ENCODE measurements at places on chromosomes 1 and 21. TPM values are rescaled to one million over a fixed set of nuclear protein-coding genes. Genes with fewer than 3 reads are reported as not detected.

DNA sequence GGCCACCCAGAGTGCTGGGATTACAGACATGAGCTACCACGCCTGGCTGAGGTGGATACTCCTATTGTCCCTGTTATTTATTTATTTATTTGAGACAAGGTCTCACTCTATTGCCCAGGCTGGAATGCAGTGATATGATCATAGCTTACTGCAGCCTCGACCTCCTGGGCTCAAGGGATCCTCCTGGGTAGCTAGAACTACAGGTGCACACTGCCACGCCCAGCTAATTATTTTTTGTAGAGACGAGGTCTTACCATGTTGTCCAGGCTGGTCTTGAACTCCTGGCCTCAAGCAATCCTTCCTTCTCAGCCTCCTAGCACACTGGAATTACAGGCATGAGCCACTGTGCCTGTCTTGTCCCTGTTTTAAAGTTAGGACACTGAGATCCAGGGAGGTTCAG lies 5.2 kb downstream of the LDLRAP1 start:
- H3K36me3 ChIP-seq, result no peaks in the 10 kb centered on the region
- H3K27ac ChIP-seq, result no peak overlapping the region
- H3K4me1 ChIP-seq, result peaks cover 87% of the 10 kb centered on the region
- ATAC-seq, result no peak
- H3K27me3 ChIP-seq, result no peaks in the 10 kb centered on the region
- H3K4me3 ChIP-seq, result no peak overlapping the region

The SLAMF8 gene
- 4.3 TPM for total RNA-seq

DNA sequence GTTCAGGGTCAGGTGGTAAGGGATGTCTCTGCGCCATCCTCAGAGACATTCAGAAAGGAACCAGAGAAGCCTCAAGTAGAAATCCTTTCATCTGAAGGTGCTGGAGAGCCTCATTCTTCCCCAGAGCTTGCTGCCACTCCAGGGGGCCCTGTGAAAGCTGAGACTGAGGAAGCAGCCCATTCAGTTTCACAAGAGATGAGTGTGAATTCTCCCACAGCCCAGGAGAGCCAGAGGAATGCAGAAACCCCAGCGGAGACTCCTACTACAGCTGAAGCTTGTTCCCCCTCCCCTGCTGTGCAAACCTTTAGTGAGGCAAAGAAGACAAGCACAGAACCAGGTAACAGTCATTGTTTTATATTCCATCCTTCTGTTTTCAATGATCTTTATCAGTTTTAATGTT lies 38.7 kb downstream of the ZBTB40 start:
- H3K27ac ChIP-seq, result no peak overlapping the region
- no peaks in the 10 kb centered on the region for H3K27me3 ChIP-seq
- no peaks in the 10 kb centered on the region for H3K4me1 ChIP-seq
- no peak overlapping the region for H3K4me3 ChIP-seq

The FCGR3A gene
- 16.2 TPM for total RNA-seq

GRCh38 chr21:15151385-15152103 lies 86.7 kb upstream of the NRIP1 start:
- no peaks in the 10 kb centered on the region for H3K36me3 ChIP-seq
- H3K4me1 ChIP-seq, result no peaks in the 10 kb centered on the region
- H3K4me3 ChIP-seq, result no peak overlapping the region
- ATAC-seq, result no peak
- H3K27ac ChIP-seq, result no peak overlapping the region
- no peaks in the 10 kb centered on the region for H3K27me3 ChIP-seq

The DENND2D gene
- total RNA-seq, result 1.4 TPM

GRCh38 chr1:55632906-55633305 lies 417.7 kb upstream of the USP24 start:
- no peak for ATAC-seq
- no peak overlapping the region for H3K4me3 ChIP-seq
- no peaks in the 10 kb centered on the region for H3K36me3 ChIP-seq
- H3K27me3 ChIP-seq, result no peaks in the 10 kb centered on the region
- peaks cover 12% of the 10 kb centered on the region for H3K4me1 ChIP-seq
- H3K27ac ChIP-seq, result peak overlapping the region; percentile 64

DNA sequence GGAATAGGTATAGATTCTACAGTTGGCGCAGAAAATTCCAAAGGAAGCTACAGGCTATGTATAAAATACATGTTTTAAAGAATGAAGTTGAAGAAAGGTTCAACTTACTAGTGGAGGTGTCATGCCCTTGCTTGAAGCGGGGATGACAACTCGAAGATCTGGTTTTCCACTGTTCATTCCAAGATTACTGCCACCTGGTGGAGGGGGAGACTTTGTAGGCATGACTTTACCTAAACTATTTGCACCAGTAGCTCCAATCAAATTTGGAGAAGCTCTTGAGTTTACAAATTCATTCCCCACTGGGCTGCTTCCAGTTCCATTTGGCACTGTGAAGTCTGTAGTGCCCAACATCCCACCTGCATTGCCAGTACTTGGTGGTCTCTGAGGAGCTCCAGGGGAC lies 81.7 kb downstream of the AXDND1 start:
- no peak overlapping the region for H3K4me3 ChIP-seq
- no peaks in the 10 kb centered on the region for H3K27me3 ChIP-seq
- no peaks in the 10 kb centered on the region for H3K4me1 ChIP-seq
- no peaks in the 10 kb centered on the region for H3K36me3 ChIP-seq
- no peak overlapping the region for H3K27ac ChIP-seq

DNA sequence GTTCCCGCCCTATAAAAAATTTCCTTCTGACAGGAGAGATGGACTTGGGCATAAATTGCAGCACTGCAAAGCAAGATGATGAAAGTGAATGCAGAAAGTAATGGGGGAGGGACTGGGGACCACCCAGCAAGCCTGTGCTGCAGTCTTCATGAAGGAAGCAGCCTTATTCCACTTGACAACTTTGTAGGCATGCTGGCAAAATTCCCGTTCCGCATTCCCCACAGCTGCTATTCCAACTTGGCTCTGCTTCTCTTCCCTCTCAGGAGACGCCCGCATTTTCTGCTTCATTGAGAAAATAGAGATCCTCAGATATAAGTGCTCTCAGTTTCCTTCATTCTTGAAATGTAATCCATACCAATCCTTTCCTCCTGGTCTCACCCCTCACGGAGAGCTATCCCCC lies 2.4 kb downstream of the HMGB4 start:
- no peak overlapping the region for H3K27ac ChIP-seq
- no peaks in the 10 kb centered on the region for H3K36me3 ChIP-seq
- H3K4me3 ChIP-seq, result no peak overlapping the region
- no peak for ATAC-seq
- peaks cover 34% of the 10 kb centered on the region for H3K27me3 ChIP-seq

DNA sequence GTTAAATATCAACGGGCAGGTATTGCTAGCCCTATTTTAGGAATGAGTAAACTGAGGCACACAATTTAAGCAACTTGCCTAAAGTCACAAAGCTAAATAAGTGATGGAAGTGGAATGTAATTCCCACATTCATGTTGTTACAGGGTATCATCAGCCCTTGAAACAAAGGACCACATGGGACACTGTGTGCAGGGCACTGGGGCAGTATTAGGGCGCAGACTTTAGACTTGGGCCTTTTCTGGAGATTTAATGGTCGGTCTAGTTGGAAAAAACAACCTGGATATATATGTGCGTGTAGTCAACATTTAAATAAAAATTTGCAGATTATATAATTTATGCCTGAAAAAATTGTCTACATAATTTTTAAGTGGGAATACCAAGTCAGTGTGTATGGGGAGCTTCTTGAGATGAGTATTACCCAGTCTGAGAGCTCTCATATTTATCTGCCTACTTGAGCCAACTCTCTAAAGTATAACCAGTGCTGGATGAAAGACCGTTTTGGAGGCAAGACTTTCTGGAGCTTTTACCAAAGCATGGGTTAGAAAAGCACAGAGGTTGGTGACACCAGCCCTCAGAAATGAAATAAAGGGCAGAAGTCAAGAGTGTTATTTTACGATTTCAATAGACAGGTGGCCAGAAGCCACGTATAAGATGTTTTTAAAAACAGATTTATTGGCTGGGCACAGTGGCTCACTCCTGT lies 1.6 kb downstream of the KDM1A start:
- peak overlapping the region; percentile 85 for H3K4me3 ChIP-seq
- no peak for ATAC-seq
- peaks cover 2% of the 10 kb centered on the region for H3K4me1 ChIP-seq
- H3K27ac ChIP-seq, result peak overlapping the region; percentile 95
- no peaks in the 10 kb centered on the region for H3K27me3 ChIP-seq

GRCh38 chr1:180382326-180383115 lies 119.9 kb downstream of the ACBD6 start:
- H3K4me1 ChIP-seq, result no peaks in the 10 kb centered on the region
- no peak overlapping the region for H3K27ac ChIP-seq
- no peaks in the 10 kb centered on the region for H3K27me3 ChIP-seq
- H3K36me3 ChIP-seq, result no peaks in the 10 kb centered on the region
- no peak for ATAC-seq
- H3K4me3 ChIP-seq, result no peak overlapping the region

The PI4KB gene
- 95.0 TPM for total RNA-seq

DNA sequence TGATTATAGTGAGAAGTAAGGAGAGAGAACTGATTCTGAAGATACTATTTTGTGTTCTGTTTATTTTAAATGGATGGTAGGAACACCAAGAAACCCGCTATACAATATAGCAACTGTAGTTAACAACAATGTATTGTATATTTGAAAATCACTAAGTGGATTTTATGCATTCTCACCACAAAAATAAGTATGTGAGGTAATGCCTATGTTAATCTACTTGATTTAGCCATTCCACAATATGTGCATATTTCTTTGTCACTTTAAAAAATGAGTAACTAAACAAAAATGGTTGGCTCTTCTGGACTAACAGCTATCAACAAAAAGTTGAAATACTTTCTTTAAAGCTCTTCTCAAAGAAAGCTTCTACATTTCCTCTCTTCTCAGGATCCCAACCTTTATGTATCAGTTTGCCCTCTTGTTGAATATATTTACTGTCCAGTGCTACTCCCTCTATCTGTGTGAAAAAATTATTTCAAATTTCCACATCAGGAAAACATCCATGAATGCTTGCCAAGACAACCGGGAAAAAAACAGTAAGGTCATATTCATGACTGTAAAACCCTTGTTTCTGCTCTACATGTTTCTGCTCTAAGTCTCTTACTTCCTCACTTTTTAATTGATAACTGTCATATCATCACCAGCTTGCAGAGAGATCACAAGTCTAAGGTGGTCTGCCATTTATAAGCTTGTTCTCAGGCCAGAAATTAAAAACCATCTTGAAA lies 27.0 kb downstream of the CLCA4 start:
- H3K27me3 ChIP-seq, result no peaks in the 10 kb centered on the region
- no peak overlapping the region for H3K27ac ChIP-seq
- H3K4me3 ChIP-seq, result no peak overlapping the region
- no peaks in the 10 kb centered on the region for H3K36me3 ChIP-seq
- no peaks in the 10 kb centered on the region for H3K4me1 ChIP-seq
- ATAC-seq, result no peak

DNA sequence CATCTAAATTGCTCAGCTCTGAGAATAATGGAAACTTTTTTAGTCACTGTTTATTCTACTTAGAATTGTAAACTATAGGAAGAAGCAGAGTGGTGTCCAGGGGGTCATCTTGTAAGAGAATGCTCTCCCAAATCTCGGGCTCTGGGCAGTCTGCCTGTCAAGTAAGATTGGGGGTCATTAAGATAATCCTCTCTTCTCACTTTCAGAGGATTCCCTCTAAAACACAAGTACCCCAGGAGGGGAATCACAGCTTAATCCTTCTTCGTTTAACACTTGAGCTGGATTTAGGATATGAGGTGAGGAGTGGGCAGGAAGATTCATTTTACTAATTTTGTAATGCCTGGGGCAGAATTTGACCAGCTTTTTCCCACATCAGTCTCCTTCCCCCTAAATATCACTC lies 81.2 kb downstream of the RPS6KA1 start:
- peaks cover 6% of the 10 kb centered on the region for H3K27me3 ChIP-seq
- H3K27ac ChIP-seq, result no peak overlapping the region
- no peak overlapping the region for H3K4me3 ChIP-seq

GRCh38 chr1:109547463-109548320 lies 723 bp upstream of the GNAI3 start:
- H3K4me1 ChIP-seq, result peaks cover 55% of the 10 kb centered on the region
- ATAC-seq, result peak; percentile 19
- peak overlapping the region; percentile 87 for H3K4me3 ChIP-seq

GRCh38 chr1:145719230-145720079 lies at the start of gene CD160:
CD160 (plus strand) TSS chr1:145719499; CDS start chr1:145728328, 8,829 bp downstream.
- H3K27ac ChIP-seq, result no peak within 1 kb of the TSS
- no peaks in the 10 kb centered on the region for H3K36me3 ChIP-seq
- ATAC-seq, result no peak
- no peaks in the 10 kb centered on the region for H3K27me3 ChIP-seq
- peaks cover 10% of the 10 kb centered on the region for H3K4me1 ChIP-seq
- H3K4me3 ChIP-seq, result no peak within 1 kb of the TSS

DNA sequence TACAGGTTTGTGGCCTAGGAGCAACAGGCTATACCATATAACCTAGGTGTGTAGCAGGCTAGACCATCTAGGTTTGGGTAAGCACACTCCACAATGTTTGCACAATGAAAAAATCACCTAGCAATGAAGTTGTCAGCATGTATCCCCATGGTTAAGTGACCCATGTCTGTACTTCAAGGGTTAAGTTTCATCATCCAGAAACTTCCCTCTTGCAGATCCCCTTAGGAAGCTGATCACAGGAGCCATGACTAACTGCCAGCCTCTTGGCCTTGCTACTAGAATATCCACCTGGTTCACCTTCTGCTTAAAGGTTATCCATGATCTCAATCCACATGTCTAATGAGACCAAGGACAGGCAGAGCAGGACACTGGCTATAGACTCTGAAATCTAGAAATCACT lies 3.5 kb upstream of the UBXN10 start:
- H3K4me1 ChIP-seq, result peaks cover 60% of the 10 kb centered on the region
- no peak for ATAC-seq
- no peaks in the 10 kb centered on the region for H3K36me3 ChIP-seq
- H3K4me3 ChIP-seq, result no peak overlapping the region
- H3K27me3 ChIP-seq, result no peaks in the 10 kb centered on the region
- no peak overlapping the region for H3K27ac ChIP-seq

GRCh38 chr1:12143631-12144155 lies 23.1 kb upstream of the TNFRSF1B start:
- peak; percentile 89 for ATAC-seq
- H3K4me1 ChIP-seq, result peaks cover 8% of the 10 kb centered on the region
- H3K4me3 ChIP-seq, result no peak overlapping the region
- H3K27ac ChIP-seq, result no peak overlapping the region
- peaks cover 5% of the 10 kb centered on the region for H3K27me3 ChIP-seq
- H3K36me3 ChIP-seq, result no peaks in the 10 kb centered on the region

GRCh38 chr1:169914531-169914930 lies 20.8 kb upstream of the SCYL3 start:
- H3K27ac ChIP-seq, result no peak overlapping the region
- H3K36me3 ChIP-seq, result peaks cover 20% of the 10 kb centered on the region
- no peak for ATAC-seq
- H3K27me3 ChIP-seq, result no peaks in the 10 kb centered on the region

The SLAMF1 gene
- total RNA-seq, result 1.2 TPM

GRCh38 chr1:229380536-229381160 lies 37.8 kb upstream of the CCSAP start:
- no peaks in the 10 kb centered on the region for H3K4me1 ChIP-seq
- no peak overlapping the region for H3K4me3 ChIP-seq
- peaks cover 38% of the 10 kb centered on the region for H3K27me3 ChIP-seq
- no peaks in the 10 kb centered on the region for H3K36me3 ChIP-seq

DNA sequence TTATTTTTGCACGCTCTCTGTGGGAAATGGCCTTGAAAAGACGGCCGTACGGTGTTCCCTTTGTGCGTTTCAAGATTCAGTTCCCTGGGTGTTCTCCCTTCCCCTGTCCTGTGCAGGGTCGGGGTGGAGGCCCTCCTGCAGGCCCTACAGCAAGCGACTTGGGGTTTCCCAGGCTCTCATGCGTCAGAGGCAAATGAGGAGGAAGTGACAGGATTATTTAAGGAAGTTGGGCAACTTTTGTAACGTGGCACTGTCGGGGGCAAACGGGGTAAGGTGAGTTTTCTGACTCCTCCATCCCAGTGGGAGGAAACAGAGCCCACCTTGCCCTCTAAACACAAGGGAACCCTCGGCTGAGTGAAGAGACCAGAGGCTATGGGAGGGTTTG lies 16.1 kb upstream of the AJAP1 start:
- H3K27ac ChIP-seq, result no peak overlapping the region
- no peaks in the 10 kb centered on the region for H3K36me3 ChIP-seq
- no peak overlapping the region for H3K4me3 ChIP-seq
- H3K27me3 ChIP-seq, result peaks cover 71% of the 10 kb centered on the region
